ENCODE measurements at places on chromosomes 1 and 21.

DNA sequence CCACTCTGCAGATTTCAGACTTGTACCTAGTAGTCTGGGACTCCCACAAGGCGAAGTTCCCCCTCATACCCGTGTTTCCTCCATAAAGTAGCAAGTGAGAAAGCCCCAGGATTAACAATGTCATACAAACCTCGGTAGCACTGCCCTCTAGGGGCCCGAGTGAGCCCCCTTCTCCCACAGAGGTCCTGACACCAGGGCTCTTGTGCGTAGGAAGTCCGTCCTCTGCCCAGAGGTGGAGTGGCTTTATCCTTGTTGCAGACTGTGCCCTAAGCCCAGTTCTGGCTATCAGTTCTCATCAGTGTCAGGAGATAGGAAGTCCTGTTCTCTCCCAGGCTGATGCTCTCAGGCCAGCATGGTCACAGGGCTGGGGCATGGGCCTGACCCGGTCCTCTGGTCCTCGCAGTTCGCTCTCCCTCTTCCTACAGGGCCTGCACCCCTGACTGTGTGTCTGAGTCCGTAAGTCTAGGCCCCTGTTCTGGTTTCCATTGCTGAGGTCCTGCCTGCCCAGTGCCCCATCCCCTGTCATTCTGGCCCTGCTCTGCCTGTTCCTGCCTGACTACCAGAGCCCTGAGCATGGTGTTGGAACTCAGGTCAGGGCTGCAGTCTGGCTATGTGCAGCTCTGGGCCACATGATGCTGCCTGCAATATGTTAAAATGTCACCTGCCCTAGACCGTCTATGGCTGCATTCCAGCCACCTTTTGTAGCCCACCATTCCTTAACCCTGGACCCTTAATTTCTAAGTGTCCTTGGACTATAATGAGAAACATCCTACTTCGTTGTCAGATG is 285.6 kb downstream of the ASTN1 start:
- peak; percentile 7 for DNase-seq

DNA sequence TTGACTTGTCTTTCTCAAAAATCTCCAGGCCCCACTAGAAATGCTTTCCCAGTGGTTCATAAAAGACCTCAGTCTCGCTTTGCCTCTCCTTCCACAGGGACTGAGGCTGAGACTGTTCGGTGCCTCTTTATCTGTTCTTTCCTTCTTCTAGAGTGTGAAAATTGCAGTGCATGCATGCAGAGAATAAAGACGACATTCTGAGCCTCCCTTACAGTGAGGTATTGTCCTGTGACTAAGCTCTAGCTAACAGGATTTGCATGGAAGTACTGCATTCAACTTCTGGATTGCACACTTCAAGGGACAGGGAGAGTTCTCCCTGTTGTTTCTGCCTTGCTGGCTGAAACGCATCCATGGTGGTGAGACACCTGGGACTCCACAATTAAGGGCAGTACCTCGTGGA is 69.1 kb downstream of the COLGALT2 start:
- DNase-seq, result no peak

GRCh38 chr21:33268737-33269441 is 2.7 kb downstream of the IL10RB start:
- DNase-seq, result peak; percentile 29

DNA sequence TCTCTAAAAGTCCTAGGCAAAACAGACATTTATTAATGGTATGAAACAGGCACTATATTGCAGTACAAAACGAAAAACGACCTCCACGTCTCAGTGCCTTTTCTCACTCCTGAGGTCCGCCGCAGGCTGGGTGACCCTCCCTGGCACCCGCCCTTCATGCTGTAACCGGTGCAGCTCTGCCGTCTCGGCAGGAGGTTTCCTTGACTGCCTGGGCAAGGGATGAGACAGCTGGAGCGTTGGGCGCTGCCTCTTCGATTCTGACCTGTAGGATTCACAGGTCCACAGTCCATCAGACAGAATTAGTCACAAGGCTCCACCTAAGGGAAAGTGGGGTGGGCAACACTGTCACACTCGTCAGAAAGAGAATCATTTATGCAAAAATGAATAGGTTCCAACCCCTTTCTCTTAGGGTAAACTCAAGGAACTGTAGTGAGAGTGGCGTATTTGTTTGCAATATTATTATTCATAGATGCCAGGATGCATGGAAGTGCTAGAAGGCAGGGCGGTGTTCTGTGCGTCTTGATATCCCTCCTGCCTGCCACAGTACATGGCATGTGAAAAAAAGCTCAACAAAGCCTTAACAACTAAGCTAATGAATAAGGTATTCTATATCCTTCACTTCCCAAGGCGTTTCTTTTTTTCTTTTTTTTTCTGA is 23.5 kb upstream of the ZBTB18 start:
- DNase-seq, result no peak

DNA sequence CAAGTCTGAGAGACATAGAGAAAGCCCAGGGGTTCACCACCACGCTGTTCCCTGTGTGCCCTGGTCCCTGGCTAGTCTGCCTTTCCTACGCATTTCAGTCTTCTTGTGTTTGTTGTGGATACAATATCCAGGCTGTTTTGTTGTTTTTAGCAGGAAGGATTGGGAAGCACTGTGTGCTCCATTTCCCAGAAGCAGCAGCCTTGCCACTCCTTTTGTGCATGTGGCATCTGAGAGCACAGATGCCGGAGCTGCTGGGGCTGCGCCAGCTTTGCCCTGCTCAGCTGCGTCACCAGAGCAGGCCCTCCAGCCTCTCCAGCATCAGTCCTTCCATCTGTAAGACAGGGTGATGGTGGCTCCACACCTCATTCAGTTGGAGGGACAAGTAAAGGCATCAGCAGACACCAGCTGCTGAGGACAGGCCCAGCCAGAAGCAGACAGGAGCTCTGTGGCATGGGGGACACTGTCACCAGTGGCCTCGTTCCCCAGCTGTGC is 94.4 kb upstream of the COL6A1 start:
- no peak for DNase-seq

DNA sequence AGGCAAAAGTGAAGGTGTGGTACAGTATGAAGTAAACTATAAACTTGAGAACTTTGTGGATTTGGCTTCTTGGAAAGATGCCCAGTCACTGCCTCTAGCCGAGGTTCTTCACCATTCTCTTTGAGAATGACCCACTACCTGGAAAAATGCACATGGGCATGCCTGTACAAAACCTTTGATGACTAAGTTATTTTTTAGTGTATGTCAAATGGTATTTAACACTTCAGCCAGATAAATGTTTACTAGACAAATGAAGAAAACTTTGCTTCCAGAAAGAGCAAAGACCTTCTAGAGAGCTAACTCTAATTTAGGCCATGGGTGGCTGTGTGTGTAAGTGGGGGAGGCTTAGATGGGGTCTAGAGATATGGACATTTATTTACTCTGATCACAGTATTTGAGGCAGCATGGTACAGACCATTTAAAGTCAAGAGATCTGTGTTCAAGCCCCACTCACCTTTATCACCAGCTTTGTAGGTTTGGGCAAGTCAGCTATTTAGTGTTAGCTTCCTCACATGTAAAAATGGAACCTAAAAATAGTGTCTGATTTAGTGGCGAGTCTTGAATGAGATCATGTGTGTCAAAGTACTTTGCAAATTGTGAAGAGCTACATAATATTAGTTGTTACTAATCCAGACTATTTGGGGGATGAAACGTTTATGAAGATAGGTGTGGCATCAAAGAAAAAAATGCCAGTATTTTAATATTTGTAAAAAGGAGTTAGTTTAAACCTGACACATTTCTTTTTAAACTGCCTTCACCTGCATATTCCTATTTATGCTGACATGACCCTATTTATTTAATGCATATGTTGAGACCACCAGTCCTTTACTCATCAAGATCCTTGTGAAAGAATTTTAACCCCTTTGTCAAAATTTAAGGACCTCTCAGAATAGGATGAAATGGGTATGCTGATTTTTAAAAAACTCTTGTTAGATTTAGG is 20.2 kb downstream of the NFYC start:
- DNase-seq, result peak; percentile 54

GRCh38 chr1:227170361-227171166 is 147.7 kb downstream of the CDC42BPA start:
- DNase-seq, result peak; percentile 83

DNA sequence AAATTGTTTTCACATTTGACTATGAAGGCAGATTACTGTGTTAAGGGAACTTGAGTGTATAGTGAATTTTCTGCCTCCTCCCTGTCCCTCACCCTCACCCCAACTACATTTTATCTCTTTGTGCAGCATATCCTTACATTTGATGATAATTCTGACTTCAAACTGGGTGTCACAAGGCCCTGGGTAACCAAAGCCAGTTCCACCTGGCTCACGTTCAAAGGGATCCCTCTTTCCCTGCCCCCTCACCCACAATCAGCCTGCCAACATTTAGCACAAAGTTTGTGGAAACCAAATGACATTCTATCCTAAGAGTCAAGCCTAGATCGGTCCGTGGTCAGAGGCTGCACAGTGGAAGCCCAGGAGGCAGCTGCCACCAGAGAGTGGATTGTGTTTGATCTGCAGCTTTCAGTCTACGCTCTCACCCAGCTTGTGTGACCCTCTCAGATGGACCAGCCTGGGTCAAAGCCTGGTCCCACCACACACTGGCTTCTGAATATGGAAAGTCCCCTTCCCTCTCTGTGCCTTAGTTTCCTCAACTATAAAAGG is 10.3 kb downstream of the KIAA0040 start:
- peak; percentile 81 for DNase-seq

DNA sequence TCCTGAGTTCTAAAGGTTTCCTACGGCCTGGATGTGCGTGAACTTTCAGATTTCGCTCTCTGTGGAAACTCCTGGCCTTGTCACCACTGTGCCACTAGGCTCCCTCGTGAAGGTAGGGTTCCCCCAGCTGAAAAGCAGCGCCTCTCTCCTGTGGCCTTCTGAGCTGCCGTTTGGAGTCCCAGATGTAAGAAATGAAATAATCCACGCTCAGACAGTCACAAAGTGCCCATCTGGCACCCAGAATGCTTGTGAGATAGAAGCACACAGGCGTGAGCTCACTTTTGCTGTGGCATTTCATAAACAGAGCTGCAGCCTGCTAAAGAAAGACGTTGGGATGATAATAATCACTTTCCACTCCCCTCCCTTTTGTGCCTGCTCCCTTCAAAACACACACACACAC is 65.8 kb downstream of the LMO4 start:
- DNase-seq, result peak; percentile 42

- no peak for DNase-seq
These were observed 185.4 kb downstream of the ZSCAN20 start for GRCh38 chr1:33657833-33658232.

DNA sequence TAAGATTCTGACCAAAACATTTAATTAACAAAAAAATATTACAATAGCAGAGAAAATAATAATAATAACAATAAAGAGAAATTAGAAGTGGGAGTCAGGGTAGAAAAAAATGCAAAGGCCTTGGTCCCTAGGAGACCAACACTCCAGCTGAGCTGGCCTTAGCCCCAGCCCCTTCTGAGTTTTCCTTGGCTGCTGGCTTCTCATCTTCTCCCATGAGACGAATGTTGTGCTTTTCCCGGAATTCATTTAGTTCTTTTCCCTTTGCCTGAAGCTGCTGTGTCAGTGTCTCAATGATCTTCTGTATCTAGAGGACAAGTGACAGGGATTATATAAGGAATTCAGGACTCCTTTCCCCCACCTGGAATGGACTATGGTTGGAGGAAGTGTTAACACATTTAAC is 2.4 kb downstream of the KLHDC9 start:
- DNase-seq, result no peak

- peak; percentile 24 for DNase-seq
These were observed 396.5 kb downstream of the SMYD3 start for GRCh38 chr1:246110343-246111219.

- no peak for DNase-seq
These were observed 143.6 kb downstream of the SPATA46 start for GRCh38 chr1:162233066-162233465.

DNA sequence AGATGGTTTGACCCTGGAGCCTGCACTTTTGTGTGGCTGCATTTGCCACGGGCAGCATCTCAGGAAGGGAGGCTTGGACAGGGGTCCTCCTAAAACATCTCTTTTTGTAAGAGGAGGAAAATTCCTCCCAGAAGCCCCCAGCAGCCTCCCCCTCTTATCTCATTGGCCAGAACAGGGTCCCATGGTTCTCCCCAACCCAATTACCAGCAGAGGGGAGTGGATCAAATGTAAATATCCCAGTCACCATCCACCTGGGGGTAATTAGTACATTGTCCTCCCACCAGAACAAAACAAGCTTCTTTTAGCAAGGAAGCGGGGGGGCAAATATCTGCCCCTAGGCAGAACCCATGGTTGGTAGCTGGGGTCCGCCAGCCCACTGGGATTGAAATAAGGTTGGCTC is 44.7 kb upstream of the TENT5B start:
- DNase-seq, result no peak

GRCh38 chr1:29396438-29397255 is 160.3 kb downstream of the PTPRU start:
- DNase-seq, result no peak

DNA sequence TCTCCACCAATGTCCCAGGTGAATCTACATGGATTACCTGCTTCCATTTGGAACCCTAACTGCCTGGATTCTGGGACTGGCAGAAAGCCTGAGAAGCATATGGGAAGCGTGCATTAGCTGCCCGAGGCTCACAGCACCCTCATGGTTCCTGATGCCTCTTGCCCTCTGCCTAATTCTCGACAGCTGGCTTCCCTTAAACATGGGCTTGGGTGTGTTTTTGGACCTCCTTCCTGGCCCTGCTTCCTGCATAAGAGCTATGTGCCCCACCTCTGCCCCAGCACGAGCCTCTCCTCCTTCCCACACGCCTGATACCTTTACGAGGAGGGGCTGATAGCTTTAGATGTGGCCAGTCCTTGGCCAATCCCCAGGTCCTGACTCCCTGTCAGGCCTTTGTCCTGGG is 152.4 kb upstream of the HMGB4 start:
- no peak for DNase-seq

DNA sequence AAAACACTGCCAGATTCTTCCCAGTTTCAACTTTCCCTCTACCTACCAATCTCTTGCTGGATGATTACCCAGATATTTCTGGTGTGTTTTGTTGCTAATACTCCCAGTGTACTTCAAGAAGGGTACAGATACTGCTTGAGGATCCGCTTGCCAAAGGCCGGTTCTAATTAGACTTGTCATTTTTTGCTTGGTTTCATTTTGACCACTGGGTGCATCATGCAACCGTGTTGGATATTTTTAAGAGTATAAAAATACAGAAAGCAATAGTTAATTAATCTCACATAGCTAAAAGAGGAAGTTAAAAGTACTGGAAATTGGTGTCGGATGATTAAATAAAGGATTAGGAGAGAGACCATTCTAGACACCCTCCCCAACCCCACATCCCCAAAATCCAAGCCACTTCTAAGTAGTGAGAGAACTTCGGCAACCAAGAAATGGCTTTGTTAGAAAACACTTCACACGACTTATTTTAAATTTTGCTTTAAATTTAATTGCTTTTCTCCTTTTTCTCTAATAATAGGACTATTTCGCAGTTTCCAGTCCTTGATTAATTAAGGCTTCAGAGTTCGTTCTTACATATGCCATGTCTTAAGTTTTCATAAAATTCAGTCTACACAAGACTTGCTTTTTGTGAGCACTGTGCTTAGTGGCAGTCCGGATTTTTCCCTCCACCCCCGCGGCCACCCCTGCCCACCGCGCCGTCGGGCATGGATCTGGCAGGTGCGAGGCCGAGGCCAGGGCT is 2.5 kb upstream of the CDKN2C start:
- DNase-seq, result peak; percentile 57

DNA sequence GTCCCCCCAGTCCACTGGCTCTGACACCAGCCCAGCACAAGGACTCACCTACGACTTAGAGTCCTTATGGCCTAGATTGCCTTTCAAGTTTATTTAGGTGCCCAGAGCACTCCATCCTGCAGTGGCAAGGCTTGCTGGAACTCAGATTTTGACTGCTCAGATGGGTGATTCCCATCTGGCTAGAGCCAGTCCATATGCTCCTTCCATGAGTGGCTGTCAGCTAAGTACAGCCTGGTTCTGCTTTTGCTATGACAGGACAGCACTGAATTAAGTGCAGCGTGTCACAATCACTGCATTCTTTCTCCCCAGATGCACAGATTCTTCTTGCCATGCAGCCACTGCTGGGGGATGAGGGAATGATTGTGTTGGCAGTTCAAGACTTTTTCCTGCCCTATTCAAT is 43.8 kb downstream of the GPR52 start:
- DNase-seq, result no peak

Data from hematopoietic multipotent progenitor cell treated with erythropoietin and hydrocortisone succinate and interleukin-3 and kit ligand, for 4 days (in vitro differentiated cells).